ENCODE measurements at places on chromosomes 1 and 21.

DNA sequence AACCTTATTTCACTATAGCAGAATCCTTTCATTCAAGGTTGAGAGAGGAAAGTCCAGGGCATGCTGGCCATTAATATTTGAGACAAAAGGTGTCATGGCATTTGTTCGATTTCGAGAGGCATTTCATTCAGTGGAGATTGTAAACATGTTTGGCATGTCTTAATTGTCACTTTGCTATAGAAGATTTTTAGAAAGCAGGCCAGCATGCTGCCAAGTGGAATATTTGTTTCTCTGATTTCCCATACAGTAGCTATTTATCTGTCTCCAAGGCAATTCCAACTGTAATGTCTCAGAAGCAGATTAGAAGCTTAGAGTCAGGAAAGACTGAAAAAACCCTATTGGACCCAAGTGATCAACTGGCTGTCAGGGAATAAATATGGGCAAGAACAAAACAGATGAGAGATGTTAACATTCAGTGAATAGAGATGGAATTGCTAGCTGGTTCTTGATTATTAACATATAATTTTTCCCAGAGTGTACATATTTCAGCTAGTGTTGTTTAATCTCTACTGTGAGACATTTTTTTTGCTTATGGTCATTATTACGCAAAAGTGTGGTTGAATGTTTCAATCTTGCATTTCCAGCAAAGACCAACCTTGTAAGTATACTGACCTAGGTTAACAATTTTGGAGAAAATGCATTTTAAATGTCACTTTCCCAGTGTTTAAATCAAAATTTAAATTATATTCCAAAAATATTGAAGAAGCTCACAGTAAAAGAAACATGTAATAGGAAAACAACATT is 174.6 kb downstream of the KCNK2 start:
- no peak for DNase-seq

GRCh38 chr1:197865809-197866208 is 36.6 kb upstream of the C1orf53 start:
- DNase-seq = no peak

DNA sequence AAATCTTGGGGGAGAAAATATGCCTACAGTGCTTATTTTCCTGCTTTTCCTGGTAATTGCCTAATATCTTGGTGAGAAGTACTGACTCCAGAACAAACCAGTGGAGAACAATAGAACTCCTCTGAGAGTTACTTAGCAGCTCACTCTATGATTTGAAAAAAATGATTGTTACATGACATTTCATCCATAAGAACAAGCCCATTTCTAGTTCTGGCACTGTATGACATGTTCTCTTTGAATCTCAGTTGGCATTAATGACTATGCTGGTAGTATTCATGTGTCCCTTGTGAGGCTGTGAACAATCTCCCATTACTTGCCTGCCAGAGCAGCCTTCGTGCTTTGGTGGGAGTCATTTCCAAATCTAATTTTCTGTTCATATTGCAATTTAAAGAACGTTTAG is 58.0 kb downstream of the CLIC4 start:
- no peak for DNase-seq

GRCh38 chr1:234107416-234108021 is 203.0 kb downstream of the SLC35F3 start:
- no peak for DNase-seq

DNA sequence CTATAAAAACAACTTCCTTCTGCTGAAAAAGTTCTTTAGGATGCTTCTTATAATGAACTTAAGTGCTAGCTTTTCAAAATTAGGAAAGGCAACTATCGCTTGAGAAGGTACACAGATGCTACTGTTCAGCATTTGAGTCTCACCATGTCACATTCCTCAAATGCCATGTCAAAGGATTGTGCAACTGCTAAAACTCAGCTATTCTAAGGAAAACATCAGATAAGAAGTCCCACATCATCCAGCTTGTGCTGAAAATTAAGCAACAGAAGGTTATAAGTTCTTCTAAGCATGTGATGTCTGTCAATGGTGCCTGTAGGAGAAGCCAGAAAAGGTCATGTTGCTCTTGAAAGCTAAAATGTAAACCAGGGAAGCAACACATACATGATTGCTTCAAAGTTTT is 36.5 kb downstream of the MCOLN2 start:
- no peak for DNase-seq

DNA sequence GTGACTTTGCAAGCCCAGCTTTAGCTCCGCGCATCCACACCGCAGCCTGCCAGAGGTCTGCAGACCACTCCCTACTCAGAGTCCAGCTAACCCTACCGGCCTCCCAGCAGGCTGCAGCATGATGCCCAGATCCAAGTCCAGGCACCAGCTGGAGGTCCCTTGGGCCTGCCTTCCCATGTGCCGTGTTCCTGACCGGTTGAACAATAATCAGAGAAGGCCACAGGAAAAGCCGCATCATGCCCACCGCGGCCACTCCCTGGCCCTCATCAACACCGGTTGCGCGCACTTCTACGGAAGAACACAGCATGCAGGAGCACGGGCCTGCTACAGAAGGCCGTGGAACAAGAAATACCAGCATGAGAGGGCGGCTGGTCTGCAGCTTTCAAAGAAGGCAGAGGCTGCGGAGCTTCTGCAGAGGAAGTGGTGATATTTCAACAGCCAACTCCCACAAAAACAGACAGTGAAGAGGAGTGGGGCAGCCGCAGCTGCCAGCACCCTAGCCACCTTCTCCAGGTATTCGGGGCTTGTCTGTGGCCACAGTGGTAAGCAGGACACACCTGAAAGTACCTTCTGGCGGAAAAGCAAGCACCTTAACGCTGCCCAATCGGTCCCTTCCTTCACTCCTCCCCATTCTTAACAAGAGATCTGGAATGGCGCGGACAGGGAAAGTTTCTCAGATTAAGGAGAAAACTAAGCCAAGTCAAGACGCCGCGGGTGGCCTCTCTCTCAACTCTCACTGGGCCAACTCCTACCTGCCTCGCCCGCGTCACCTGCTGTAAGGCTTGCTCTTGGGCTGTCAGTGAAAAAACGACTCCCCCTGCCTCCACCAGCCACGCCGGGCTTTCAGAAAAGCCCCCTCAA is 1.5 kb downstream of the PGBD5 start:
- no peak for DNase-seq

- DNase-seq = no peak
These were observed 58.5 kb downstream of the PLA2G4A start for GRCh38 chr1:186887203-186887602.

- no peak for DNase-seq
These were observed 16.6 kb downstream of the TEX35 start for GRCh38 chr1:178529364-178530036.

DNA sequence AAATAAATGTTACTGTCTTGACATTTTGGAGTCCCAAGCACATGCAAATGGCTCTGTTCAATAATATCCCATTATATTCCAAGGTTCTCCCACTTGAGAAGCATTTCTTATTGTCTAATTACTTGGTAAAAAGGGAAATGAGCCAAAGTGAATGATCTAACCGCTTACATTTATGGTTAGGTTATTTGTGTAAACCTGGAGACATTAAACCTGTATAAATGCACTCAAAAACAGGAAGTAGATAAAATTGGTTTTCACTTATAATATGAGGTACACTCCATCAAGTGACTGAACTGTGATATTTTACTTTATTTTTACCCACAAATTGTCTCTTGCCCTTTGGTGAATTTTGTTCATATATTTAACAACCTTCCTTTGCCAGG is 26.8 kb downstream of the KIF1B start:
- DNase-seq = no peak

DNA sequence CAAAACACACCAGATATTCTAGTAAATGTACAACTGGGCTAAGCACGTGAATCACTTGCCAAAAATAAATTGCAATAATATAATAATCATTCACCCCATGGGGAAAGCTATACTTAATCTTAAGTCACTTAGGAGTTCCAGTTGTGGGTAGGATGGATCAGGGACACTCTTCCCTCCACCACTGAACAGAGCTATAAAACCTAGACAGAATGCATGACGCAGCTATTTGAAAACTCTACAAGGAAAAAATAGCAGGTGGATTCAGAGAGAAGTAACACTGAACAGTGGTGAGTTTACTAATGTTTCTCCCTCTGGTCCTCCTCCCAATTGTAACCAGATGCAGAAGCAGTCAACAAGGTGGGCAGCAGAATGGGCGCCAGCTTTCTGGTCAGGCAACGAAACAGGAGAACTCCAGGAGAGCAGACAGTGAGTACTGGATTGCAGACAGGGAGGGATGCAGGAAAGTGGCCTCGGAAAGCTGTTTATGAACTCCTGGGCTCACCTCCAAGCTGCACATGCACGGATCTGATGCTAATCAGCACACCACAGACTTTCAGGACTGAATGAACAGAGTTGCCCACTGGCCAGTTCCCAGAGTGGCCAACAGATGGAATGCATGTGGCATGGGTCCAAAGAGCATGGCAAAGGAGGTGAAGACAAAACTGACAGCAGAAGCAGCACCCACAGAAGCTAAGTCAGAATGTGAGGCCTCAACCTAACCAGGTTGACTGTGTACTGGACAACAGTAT is 41.4 kb downstream of the TARBP1 start:
- DNase-seq = no peak

- DNase-seq = peak; percentile 66
These were observed 992 bp downstream of the TENT5C start for GRCh38 chr1:117606649-117607430.

DNA sequence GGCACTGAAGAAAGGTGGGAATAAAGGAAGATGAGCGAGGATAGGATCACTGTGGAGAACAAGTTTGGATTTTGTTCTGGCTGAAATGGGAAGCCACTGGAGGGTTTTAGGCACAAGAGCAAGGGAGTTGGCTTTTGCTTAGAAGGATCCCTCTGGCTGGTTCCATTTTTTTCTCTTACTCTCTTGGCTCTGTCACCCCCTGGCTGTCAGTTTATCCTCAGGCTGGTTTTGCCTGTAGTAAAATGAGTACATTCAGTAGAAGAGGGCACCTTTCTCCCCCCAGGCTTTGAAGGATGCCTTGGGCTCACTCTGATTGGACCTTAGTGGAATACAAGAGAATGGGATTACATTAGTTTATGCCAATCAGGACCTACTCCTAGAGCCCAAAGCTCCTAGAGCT is 17.1 kb downstream of the CACHD1 start:
- no peak for DNase-seq

- DNase-seq = no peak
These were observed 58.2 kb downstream of the NFASC start for GRCh38 chr1:204928671-204929486.

- peak; percentile 5 for DNase-seq
These were observed 135.5 kb downstream of the SETD4 start for GRCh38 chr21:35924714-35925301.

DNA sequence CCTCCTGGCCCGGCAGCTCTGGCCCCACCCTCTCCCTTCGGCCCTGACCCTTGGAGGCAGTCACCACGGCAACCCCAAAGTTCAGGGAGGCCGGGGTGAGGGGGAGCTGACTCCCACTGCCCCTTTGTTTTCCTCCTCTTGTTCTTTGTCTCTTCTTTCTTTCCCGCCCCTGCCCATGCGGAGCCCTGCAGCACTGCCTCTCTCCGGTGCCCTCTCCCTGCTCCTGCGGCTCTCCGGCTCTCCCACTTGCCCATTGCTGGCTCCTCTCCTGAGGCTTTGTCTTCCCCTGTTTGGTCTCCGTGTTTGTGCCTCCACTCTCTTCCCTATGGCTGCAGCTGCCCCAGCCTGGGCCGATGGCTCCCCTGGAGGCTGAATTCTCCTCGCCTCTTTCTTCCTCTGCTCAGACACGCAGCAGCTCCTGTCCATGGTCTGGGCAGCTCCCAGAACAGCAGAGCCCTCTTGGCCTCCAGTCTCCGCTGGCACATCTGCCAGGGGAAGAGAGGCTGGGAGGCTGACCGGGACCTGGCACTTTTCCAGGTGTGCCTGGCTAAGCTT is 5.8 kb downstream of the CELSR2 start:
- DNase-seq = no peak

DNA sequence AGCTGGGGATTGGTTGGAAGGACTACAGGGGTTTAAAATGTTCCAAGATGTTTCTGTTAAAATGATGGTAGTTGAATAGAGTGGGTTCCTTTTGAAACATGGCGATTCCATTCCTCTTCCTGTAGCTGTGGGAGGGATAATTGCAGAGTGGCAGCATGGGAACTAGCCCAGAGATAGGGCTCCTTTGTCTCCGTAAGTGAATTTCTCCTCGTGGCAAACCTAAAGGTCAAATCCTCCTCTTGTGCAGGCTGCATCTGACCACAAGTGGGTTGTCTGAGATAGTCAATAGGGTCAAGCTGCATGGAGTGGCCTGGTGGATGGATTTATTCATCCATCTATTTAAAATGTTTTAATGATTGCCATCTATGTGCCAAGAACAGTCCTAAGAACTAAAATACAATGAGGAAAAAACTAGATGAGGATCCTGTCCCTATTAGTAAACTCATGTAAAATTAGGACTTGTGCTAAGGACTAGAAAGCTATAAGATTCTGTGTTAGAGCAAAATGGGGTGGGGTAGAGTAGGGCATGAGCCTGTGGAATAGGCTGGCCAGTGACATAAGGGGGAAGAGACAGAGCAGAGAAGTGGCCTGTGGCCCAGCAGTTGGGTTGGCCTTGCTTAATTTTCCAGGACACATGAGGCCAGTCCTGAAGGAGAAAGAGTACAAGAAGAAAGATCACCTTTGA is 89.1 kb upstream of the IVNS1ABP start:
- no peak for DNase-seq

GRCh38 chr1:230790026-230790425 is 42.8 kb downstream of the CAPN9 start:
- DNase-seq = no peak

GRCh38 chr1:230196077-230196476 is 129.0 kb downstream of the GALNT2 start:
- DNase-seq = no peak

GRCh38 chr1:240491156-240491555 is 120.8 kb downstream of the GREM2 start:
- no peak for DNase-seq

GRCh38 chr1:231665101-231665500 is 38.5 kb downstream of the DISC1 start:
- DNase-seq = no peak

- no peak for DNase-seq
These were observed 1.2 kb downstream of the RNASEL start for GRCh38 chr1:182587666-182588499.

DNA sequence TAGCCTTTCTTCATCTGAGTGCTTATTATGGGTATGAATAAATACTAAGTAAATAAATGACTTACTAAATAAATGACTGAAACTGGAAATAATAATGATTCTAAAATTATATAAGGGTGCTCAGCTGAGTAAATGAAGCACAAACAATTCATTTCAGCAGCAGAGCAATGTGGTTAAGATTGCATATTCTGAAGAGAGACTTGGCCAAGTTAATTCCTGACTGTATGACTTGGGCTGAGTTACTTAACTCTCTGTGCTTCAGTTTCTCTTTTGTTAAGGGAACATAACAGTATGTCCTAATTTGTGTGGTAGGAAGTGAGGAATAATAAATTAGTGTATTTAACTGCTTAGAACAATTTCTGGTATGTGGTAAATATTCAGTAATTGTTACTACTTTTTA is 19.1 kb downstream of the AGL start:
- no peak for DNase-seq

Measured in activated CD4-positive, alpha-beta T cell treated with anti-CD3 and anti-CD28 coated beads, Interleukin-2, Interleukin-6, amounts not matched to agents 100 ng/mL and 50 ng/mL, durations not matched to agents 16 hours and 8 hours (primary cell).